Right renal pelvis (tissue), 4 donors: ENCODE measurements at places on chromosomes 5 and 9.
A peak's percentile ranks its signal among the peaks of the same experiment; 100 is the strongest.

GRCh38 chr5:159804121-159804520, 112.2 kb upstream of the ADRA1B start:
- DNase-seq: no peak

- no peak for DNase-seq
Measured at GRCh38 chr9:132798817-132799790, 79.0 kb downstream of the AK8 start.

GRCh38 chr9:16241231-16241630, 629.2 kb downstream of the BNC2 start:
- DNase-seq: no peak

DNA sequence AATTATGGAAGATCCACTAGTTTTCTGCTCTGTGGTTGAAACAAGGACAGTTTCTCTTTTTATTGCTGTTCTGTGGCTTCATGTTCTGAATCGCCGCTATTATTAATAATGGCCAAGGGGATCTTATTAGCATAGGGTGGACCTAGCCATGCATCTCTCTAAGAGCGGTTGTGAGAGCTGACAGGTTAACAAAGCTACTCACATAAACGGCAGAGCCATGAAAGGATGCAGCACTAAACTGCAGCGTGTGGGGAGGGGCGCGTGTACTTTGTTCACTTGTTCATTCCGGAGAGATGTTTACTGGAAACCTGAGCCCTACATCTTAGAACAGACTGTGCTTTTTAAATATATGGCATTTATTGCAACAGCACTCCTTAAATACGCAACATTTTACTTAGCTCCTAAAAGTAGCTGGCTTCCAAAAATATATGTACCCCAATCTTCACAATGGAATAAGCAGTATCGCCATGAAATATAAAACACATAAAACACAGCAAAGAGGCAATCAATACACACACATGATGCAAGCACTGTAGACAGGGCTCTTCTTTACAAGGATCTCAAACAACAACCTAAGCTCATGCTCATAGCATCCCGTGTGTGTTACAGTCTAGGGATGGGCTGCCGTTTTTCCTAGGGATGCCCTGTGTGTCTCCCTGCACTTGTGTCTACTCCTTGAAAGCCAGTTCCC, 424.6 kb downstream of the MED10 start:
- DNase-seq: no peak

DNA sequence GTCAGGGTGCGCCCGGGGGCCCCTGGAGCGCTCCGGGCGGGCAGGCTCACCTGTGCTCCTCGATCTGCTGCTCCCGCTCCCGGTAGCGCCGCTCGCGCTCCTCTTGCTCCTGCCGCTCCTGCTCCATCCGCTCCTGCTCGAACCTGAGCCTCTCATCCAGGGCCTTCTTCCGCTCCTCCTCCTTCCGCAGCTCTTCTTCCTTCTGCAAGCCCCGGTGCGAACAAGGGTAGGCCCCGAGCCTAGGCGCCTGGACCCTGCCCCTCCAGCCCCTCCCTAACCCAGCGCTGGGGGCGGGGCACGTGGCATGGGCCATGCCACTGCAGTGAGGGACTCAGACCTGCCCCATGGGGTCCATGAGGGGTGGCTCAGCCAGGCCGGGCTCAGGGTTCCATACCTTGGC, 6.6 kb downstream of the DBN1 start:
- no peak for DNase-seq

- DNase-seq: no peak
Measured at GRCh38 chr5:172802112-172802511, 31.1 kb upstream of the DUSP1 start.

DNA sequence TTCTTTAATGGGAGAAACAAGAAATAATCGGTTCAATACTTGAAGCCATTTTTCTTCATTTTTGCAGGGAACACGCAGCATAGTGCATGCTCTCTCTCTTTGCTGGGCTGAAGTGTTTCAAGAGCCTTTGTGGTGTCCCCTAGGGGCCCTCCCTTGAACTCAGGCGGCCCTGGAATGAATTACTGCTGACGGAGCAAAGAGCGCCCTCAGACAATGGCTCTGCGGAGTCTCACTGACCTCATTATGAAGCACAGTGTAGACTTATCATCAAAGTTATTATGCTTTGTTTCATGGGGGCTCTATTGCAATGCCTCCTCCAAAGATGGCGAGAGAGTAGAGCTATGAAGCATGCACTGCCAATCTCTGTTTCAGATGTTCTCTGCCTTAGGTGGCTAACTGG, 64.8 kb upstream of the ADCY2 start:
- no peak for DNase-seq

GRCh38 chr5:142845402-142845921, 75.3 kb downstream of the ARHGAP26 start:
- DNase-seq: no peak

DNA sequence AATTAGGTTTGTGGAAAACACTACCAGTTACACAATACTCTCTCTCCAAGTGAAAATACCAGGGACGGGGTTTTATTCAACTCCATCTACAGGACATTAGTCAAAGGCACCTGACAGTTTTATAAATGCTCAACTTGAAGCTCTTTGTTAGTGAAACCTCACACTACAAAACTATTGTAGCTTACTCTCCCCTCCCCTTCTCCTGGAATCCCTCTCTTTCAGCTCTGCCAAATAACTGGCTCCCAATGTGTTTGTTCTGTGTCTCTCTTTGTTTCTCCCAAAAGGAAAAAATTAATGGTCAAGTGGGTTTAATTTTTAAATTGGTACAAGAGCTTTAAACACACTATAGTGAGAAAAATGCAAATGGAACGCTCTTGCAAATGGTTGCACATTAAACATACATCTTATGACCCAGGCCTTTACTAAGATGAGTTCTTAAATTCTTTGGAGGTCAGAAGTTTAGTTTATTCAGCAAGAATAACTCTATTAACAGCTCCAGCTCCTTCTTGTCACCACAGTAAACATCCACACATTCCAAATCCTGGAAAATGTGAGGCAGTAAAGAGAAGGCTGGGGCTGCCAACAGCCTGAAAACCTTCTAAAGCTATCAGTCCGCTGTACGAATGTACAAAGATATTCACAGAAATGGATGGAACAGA, 48.4 kb downstream of the ZNF608 start:
- DNase-seq: no peak

DNA sequence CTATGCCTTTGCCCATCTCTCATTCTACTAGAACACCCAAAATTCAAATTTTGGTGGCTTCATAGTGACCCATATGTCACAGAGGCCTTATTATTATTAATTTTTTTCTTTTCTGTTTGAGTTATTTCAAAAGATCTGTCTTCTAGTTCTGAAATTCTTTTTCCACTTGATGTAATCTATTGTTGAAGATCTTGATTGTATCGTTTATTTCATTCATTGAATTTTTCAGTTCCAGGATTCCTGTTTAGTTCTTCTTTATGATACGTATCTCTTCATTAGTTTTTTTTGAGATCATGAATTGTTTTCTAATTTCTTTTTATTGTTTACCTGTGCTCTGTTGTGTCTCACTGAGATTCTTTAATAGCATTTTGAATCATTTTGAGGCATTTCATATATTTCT, 24.6 kb upstream of the APBA1 start:
- DNase-seq: no peak

DNA sequence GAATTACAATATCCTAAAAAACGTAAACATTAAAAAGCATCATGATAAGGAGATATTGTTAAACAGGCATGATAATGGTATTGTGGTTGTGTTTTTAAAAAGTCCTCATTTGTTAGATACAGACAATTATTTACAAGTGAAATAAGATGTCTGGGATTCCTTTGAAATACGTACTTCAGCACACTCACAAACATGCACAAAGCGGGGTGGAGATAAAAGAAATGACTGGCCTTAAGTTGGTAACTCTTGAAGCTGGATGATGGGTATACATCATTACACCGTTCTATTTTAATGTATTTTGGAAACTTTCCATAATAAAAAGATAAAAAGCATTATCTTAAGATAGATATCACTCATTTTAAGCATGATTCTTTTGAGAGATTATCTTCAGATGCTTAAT, 1.0 kb downstream of the FAM200C start:
- DNase-seq: no peak

DNA sequence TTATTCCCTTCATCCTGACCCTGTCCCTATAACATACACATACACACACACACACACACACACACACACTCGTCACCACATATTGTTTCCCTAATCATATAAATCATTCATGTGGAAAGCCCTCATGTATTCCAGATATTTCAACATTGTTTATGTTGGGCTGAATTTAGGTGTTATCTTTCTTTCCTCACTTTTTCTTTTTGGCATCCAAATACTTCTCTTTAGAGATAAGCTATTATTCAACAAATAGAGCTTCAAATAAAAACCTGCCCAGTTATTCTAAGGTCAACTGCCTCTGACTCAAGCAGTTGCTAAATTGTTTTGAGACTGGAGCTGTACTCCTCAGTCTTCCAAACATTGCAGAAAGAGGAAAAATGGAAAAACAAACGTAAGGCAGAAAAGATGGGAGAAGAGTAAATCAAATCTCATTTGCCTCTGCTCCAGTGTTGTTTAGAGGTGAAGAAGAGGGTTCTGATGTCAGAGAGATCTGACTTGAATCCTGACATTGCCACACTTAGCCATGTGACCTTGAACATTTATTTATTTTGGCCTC, 215.7 kb downstream of the GAS1 start:
- no peak for DNase-seq

DNA sequence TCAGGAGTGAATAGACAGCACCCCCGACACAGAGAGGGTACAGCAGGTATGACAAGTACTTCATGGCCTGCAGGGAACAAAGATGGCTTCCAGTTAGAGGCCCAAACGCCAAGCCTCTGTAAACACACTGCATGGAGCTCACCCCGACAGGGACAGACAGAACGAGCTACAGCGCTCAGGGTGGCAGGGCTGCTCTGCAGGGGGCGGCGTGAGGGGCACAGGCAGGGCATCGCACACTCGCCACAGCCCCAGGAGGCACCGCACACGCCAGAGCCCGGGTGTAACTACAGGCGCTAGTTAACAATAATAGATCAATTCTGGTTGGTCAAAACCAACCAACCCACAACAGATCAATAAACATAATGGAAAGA, 21.1 kb downstream of the CLPTM1L start:
- no peak for DNase-seq

DNA sequence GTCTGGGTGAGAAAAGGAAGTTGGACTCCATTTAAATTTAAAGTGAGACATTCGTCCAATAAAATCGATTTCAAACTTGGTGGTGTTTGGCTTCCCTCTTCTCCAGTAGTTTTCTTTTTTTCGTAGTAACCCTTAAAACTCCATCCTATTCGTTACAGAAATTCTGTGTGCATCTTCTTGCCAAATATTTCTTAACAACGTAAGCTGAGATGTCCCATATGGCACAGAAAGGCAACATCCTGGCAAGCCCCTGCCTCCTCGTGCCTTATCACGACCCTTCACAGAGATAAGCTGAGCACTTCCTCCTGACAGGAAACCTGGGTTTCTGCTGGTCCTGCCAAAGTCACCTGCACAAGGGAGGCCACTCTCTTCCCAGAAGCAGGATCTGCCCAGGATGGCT, 11.8 kb upstream of the ADAMTS2 start:
- no peak for DNase-seq

DNA sequence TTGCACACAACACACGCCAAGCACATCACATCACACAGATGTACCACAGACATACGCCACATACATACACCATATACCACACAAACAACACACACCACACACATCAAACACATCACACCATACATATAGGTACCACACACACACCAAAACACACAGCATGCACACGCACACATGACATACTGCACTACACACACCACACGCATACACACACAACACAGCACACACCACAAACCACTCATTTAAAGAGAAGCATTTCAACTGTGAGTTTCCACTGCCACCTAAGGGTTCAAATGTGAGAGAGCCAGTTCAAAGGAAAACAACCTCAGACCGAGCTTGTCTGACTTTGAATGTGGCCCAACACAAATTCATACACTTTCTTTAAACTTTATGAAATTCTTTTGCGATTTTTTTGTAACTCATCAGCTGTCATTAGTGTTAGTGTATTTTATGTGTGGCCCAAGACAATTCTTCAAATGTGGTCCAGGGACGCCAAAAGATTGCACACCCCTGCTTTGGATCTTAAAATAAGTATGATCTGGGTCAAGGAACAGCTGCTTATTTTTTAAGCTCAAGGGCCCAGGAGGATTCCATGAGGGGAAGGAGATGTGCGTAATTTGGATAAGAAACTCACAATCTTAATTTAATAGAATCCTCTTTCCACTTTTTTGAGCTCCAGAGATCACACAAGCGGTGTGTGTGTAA, 494.6 kb downstream of the GADD45G start:
- DNase-seq: no peak

DNA sequence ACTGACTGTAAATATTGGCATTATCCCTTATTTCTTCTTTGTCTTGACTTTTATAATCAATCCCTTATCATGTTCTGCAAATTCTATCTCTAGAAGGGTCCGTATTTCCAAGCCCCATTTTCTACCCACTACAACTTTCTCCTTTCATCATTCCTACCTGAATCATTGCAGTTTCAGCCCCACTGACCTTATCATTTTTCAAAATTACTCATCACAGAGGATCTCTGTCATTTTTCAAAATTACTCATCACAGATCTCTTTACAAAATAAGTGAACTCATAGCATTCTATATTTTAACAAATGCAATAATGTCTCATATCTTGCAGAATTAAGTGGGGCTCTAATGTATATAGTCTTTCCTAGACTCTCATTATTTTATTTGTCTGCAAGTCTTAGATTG, 256.9 kb upstream of the COX7C start:
- no peak for DNase-seq

- DNase-seq: no peak
Measured at GRCh38 chr5:177409043-177409801, at the start of gene F12. Gene F12, minus strand, starts transcription at chr5:177409564. Its CDS starts 37 bp downstream, at chr5:177409527.

DNA sequence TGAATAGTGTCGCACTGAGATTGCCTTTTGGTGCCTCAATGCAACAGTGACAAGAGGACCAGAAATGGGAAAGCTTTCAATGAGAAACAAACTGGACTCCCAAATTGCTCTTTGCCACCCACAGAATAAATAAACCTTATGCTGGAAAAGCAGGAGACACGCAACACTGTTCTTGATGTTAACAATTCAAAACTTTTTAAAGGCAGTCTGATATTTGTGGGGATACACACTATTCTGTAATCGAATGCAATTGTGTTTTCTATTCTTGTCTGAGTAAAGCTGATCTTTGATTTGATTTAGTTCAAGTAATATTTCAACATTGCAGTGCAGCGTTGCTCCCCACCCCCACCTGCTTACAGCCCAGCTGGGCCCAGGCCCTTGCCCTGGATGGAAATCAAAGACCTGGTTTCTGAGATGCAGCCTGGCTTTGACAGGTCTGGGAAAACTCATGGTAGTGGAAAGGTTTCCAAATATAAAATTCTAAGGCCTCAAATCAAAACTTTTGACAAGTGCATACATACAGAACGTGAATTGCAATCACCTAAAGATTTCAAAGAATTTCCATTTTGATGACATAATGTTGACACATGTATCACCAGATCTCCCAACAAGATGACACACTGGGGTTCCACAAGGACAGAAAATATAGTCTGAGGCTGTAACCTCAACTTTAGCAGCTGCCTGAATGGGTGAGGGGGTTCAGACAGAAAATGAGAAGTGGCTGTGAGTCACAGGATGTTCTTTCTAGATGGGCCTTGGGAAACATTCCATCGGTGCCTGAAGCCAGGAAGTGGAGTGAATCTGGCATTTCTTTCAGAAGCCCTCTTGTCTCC, 55.1 kb downstream of the ABCA1 start:
- DNase-seq: no peak

GRCh38 chr5:9160747-9161146, 385.1 kb downstream of the SEMA5A start:
- DNase-seq: no peak

- DNase-seq: no peak
Measured at GRCh38 chr5:173941758-173942401, 47.1 kb upstream of the C5orf47 start.

- DNase-seq: peak; percentile 60
Measured at GRCh38 chr5:27241564-27242257, 203.3 kb upstream of the CDH9 start.

GRCh38 chr5:56564541-56565282, 250.6 kb upstream of the MAP3K1 start:
- DNase-seq: no peak
